Osteoblast (primary cell): ENCODE measurements at places on chromosomes 1 and 21. TPM values are rescaled to one million over a fixed set of nuclear protein-coding genes. Genes with fewer than 3 reads are reported as not detected.

The OR2T12 gene
- not detected in 2 replicates for total RNA-seq

The GJA9 gene
- not detected in 2 replicates for total RNA-seq

The PLA2G2C gene
- not detected in 2 replicates for total RNA-seq

The GPR161 gene
- 13.8 TPM in 2 replicates for total RNA-seq

The PPFIA4 gene
- total RNA-seq, result 8.0 and 10.9 TPM in 2 replicates
